ENCODE measurements at places on chromosomes 2 and 18.

- no peak for DNase-seq
Observed at GRCh38 chr2:136077107-136077506, 40.8 kb downstream of the CXCR4 start.

GRCh38 chr18:48222118-48222517 is 187.1 kb downstream of the ZBTB7C start:
- no peak for DNase-seq

GRCh38 chr2:105885456-105885855 is 140.7 kb downstream of the NCK2 start:
- DNase-seq = no peak

DNA sequence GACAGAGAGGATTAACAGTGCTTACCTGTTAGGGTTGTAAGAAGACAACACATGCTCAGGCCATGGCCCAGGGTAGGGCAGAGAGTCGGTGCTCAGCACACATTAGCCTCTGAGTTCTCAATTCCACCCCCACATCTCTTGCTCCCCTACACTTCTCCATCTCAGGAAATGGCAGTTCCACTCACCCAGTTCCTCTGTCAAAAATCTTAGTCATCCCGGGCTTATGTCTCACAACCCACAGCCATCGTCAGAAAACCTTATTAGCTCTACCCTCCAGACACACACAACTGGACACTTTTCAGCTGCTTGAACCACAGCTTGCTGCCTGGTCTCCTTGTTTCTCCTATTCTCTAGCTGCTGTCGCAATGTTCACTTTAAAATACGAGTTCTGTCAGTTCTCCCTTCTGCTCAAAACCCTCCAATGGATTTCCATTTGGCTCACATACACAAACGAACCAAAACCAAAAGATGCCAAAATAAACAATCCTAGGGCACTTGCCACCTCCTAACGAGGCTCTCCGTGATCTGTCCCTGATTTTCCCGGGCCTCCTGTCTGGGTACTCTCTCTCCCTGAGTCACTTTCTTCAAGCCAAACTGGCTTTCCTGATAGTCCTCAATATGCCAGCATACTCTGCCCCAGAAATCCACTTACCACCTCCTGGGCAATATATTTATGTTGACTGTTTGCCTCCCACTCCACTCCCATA is 89.7 kb downstream of the KCTD1 start:
- DNase-seq = no peak

DNA sequence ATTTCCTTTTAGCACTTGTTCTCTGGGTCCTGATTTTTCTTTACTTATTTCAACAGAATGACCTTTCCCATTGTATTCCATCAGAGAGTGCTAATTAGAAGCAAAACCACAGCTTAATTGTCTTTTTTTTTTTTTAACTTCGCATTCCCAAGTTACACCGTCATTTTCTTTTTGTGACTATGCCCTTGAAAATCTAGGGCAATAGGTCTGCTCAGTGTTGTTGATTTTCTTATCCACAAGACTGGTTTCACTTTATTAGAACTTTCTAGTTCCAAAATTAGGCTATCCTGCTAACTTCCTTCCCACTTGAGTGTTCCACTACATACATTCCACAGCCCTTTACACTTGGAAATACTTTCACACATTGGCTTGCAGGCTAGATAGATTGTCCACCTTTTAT is 18.7 kb upstream of the ADAM17 start:
- no peak for DNase-seq
